ENCODE measurements at places on chromosomes 3 and 15. TPM values are rescaled to one million over a fixed set of nuclear protein-coding genes. Genes with fewer than 3 reads are reported as not detected.

- no peak for DNase-seq
- no peaks in the 10 kb centered on the region for H3K4me1 ChIP-seq
- H3K36me3 ChIP-seq = no peaks in the 10 kb centered on the region
- no peak overlapping the region for H3K4me3 ChIP-seq
- H3K27me3 ChIP-seq = peaks cover 13% of the 10 kb centered on the region
Observed at GRCh38 chr15:73849641-73850040, 23.7 kb upstream of the TBC1D21 start.

DNA sequence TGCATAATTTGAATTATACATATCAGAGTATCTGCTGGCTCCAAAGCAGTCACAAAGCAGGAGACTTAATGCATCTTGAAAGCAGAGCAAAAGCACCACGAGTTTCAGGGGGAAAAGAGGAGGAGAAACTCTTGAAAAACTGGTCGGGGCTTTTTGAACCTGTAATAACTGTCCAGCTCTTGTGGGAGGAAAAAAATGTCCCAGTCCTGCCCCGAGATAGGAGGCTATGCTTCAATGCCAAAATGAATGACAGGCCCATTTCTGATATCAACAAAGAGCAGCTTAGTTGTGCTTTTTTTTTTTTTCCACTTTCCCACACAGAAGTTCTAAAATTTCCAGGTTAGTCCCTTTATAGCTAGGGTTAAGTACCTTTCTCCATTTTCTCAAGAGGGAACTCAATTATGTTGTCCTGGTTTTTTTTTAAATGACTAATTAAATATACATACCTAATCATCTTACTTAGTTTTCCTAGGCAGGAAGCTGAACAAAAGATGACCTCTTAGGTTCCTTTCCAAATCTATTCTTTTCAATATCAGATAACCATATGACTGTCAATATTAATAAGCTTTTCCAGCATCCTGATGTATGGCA, 120.2 kb downstream of the TFDP2 start:
- no peak overlapping the region for H3K4me3 ChIP-seq
- no peak overlapping the region for H3K27ac ChIP-seq
- no peaks in the 10 kb centered on the region for H3K36me3 ChIP-seq
- peaks cover 24% of the 10 kb centered on the region for H3K4me1 ChIP-seq

DNA sequence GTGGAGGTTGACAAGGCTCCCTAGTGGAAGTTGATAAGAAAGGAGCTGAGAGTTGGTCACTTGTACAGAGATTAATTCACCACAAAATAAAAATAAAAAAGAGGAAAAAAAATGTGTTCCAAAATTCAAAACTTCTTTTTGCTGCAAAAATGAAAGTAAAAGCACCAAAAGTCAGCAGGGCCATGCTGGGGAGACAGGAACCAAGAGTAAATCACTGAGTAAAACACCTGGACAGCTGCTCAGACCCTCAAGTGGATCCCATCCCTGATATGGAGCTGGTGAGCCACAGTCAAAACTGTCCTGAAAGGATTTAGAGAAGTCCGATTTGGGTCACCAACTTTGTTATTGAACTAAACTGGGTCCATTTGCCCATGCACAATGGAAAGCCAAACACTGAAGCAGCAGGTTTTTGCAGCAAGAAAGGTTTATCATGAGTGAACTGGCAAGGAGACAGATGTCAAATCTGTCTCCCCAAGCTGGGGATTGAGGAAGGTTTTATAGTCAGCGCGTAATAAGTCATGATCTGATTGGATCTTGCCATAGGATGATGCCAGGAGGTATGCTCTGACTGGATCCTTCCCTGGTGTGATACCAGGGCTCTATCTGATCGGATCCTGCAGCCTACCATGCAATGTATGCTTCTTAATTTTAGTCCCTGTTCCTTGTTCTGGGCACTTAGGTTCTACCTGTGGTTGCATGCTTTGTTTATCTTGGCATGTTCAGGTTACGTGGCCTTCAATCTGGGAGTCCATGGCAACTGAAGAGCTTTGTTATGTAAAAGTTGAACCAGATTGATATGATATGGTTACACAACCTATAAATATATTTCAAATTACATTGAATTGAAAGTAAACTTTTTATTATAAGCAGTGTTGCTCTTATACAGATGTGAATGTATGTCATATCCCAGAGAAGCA, 313.2 kb downstream of the POLQ start:
- H3K36me3 ChIP-seq = no peaks in the 10 kb centered on the region
- H3K27me3 ChIP-seq = no peaks in the 10 kb centered on the region
- no peaks in the 10 kb centered on the region for H3K4me1 ChIP-seq
- H3K4me3 ChIP-seq = no peak overlapping the region
- DNase-seq = no peak

DNA sequence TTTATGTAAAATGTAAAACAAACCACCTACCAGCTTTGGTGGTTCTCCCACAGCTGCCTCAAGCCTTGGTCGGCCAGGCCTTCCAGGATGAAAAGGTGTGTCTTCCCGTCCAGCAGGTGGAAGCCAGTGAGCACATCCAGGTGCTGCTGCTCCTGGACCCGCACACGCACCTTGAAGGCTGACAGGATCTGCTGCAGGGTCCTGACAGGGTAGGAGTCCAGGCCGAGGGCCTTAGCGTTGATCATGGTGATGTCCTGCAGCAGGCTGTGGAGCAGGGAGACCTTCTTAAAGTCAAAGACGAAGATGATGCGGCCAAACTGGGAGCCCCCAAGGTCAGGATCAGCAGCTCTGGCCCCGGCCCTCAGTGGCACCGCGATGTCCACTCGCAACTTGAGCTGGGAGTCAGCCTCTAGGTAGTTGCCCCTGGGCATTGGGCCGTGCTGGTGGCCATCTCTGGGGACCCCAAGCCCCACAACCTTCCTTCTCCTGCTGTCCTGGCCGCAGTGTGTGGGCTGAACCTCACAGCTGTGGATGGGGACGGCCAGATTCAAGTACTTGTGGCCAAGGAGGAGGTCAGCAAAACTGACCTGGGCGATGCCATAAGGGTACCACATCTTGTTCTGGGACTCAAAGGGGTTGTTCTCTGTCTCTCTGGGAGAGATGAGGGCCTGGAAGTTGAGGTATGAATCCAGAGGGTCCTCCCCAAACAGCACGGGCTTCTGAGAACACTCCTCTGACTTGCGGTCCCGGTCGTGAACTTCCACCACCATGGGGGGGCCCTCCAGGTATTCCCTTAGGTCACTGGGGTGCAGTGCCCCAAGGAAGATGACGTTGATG, 48.6 kb downstream of the CFAP92 start:
- no peaks in the 10 kb centered on the region for H3K36me3 ChIP-seq
- H3K4me1 ChIP-seq = no peaks in the 10 kb centered on the region
- no peak overlapping the region for H3K4me3 ChIP-seq
- no peaks in the 10 kb centered on the region for H3K27me3 ChIP-seq
- DNase-seq = no peak
- H3K27ac ChIP-seq = no peak overlapping the region

Gene GTF2A2
- total RNA-seq = 155 TPM

DNA sequence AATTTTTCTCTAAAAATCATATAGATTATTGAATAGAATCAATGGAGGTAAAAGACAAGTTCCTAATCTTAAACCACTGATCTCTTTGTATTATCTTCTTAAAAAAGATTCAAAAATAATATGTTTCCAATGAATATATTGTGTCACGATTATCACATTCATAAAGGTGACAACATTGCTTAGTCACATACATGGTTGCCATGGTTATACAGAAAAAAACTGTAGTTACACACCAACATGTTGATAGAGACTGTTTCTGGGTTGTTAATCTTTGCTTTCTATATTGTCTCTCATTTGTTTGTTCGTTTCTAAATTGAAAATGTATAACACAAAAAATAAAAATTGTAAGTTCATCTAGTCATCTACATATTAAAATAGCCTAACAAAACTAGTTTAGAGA, 376.0 kb upstream of the ALCAM start:
- H3K4me3 ChIP-seq = no peak overlapping the region
- H3K27ac ChIP-seq = no peak overlapping the region
- no peak for DNase-seq
- H3K4me1 ChIP-seq = no peaks in the 10 kb centered on the region
- no peaks in the 10 kb centered on the region for H3K27me3 ChIP-seq
- H3K36me3 ChIP-seq = no peaks in the 10 kb centered on the region

DNA sequence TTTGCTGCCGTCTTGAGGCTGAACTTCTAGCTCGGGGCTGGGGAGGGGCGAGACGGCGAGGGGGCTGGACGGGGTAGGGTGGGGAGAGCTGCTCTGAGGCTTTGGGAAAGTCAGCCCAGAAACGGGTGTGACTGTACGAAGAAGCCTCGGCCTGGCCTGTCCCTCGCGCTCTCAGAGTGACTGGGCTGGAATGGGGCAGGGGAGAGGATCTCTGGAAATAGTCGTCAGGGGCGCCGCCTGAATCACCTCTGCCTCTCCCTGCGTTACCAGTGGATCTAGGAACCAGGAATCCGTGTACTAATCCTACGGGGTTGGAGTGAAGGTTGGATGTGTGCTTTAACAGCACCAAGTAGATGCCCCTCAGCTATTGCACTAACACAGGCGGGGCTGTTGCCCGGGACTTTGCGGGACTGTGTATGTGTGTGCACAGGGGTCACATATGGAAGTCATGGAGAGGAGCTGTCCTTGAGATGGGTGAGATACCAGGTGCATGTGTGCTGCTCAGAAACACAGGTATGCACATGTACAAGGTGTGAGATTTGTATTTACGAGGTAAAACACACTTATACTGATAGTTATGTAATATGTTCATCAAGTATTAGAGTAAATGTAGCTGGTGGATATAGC, 591 bp downstream of the FOXL2NB start:
- H3K4me3 ChIP-seq = peak overlapping the region; percentile 67
- no peak for DNase-seq
- H3K27me3 ChIP-seq = peaks cover 72% of the 10 kb centered on the region
- H3K27ac ChIP-seq = no peak overlapping the region

DNA sequence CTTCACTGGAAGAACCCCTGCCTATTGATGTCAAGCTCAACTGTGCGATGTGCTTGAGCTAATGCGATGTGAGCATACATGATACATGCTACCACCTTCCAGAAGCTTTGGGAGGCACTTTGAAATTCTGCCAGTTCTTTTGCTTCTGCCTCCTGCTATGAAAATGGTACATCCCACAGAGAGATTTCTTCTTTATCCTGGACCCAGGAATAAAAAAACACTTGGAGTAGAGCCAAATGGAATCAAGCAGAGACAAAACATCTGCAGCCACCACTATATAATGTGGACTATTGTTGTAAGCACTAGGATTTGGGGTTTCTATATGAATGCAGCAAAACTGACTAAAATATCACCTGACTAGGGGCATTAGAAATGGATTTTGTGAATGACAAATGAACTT, 119.9 kb upstream of the GAP43 start:
- DNase-seq = no peak
- no peaks in the 10 kb centered on the region for H3K36me3 ChIP-seq
- H3K27me3 ChIP-seq = peaks cover 10% of the 10 kb centered on the region

DNA sequence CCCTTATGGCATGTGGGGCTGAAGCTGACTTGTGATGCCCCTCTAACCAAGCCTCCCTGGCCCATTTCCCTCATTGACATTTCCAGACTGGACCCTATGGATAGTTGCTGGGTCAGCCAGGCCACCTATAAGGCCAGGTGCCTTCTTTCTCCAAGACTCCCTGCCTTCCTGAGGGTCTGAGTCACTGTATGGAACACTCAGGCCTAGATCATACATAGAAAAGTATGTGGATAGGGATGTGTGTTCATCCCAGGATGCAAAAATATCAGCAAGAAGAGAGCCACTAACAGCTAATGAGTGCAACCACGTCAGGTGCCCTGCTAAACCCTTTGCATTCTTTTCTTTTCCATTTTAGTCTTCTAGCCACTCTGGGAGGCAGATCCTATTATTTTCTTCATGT, 168.4 kb upstream of the WNT5A start:
- H3K4me1 ChIP-seq = peaks cover 5% of the 10 kb centered on the region
- no peak overlapping the region for H3K27ac ChIP-seq
- no peak for DNase-seq
- H3K4me3 ChIP-seq = no peak overlapping the region
- no peaks in the 10 kb centered on the region for H3K27me3 ChIP-seq

GRCh38 chr15:100350434-100351226, 8.9 kb upstream of the ADAMTS17 start:
- peak overlapping the region; percentile 80 for H3K4me3 ChIP-seq
- peaks cover 2% of the 10 kb centered on the region for H3K4me1 ChIP-seq
- no peaks in the 10 kb centered on the region for H3K36me3 ChIP-seq
- peaks cover 9% of the 10 kb centered on the region for H3K27me3 ChIP-seq

- H3K4me1 ChIP-seq = peaks cover 50% of the 10 kb centered on the region
- no peak for DNase-seq
Observed at GRCh38 chr15:80974914-80975313, 14.7 kb downstream of the MESD start.

DNA sequence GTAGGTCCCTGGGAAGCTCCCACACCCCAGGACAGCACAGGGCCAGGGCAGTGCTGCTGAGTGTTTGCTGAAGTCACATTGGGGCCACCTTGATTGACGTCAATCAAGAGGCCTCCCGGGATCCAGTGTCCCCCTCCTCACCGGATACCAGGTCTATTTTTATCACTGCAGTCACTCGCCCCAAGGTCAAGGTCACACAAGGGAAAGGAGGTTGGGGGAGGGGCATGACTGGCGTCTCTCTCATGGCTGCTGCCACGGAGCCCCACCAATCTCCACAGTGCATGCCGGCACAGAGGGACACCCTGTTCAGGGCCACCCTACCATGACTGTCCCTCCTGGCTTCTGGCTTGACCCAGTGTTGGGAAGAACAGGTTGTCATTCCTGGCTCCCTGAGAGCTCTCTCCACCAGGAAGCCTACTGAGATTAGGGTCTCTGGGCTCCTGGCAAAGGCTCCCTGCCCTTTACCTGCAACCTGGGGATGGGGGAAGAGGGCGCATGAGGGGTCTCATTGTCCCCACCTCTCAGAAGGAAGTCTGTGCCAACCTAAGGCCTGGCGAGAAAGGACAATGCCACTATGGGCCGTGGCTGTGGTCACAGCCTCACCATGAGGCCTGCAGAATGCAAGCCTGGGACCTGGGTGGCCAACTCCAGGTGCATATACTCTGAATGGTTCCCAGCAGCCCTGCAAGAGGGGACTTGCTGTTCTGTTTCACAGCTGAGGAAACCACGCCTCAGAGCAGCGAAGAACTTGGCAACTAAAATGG, 1.5 kb downstream of the MYL3 start:
- H3K27ac ChIP-seq = no peak overlapping the region
- H3K36me3 ChIP-seq = no peaks in the 10 kb centered on the region
- no peaks in the 10 kb centered on the region for H3K27me3 ChIP-seq
- H3K4me3 ChIP-seq = no peak overlapping the region
- no peaks in the 10 kb centered on the region for H3K4me1 ChIP-seq
- DNase-seq = peak; percentile 1

- H3K27me3 ChIP-seq = no peaks in the 10 kb centered on the region
- DNase-seq = no peak
- H3K36me3 ChIP-seq = no peaks in the 10 kb centered on the region
Observed at GRCh38 chr3:66133050-66133757, 87.6 kb upstream of the SLC25A26 start.

Data from activated naive CD4-positive, alpha-beta T cell treated with anti-CD3 and anti-CD28 coated beads for 36 hours (primary cell).